ENCODE measurements at places on chromosomes 2 and 18.

GRCh38 chr18:42604820-42605219 lies 510.7 kb downstream of the RIT2 start:
- DNase-seq, result no peak

- DNase-seq, result no peak
These were observed 134.8 kb downstream of the RAPGEF4 start for GRCh38 chr2:172870396-172870795.

GRCh38 chr2:42167458-42167857 lies 1.7 kb upstream of the EML4 start:
- DNase-seq, result no peak

DNA sequence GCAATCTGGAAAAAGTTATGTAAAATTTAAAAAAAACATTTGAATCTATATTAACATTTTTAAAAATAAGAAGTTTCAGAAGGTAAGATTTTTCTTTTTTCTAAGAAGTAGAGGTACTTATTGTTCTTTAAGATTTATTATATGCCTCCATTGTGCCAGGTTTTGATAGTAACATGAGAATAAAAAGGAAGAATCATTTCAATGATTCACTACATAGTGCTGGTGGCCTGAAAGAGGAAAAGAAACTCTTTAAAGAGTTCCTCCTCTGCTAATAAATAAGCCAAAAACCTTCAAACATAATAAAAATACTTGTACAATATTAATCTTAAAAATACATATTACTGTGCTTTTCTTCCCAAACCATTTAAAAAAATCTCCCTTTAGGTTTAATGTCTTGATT lies 69.0 kb downstream of the ANKRD44 start:
- DNase-seq, result no peak

DNA sequence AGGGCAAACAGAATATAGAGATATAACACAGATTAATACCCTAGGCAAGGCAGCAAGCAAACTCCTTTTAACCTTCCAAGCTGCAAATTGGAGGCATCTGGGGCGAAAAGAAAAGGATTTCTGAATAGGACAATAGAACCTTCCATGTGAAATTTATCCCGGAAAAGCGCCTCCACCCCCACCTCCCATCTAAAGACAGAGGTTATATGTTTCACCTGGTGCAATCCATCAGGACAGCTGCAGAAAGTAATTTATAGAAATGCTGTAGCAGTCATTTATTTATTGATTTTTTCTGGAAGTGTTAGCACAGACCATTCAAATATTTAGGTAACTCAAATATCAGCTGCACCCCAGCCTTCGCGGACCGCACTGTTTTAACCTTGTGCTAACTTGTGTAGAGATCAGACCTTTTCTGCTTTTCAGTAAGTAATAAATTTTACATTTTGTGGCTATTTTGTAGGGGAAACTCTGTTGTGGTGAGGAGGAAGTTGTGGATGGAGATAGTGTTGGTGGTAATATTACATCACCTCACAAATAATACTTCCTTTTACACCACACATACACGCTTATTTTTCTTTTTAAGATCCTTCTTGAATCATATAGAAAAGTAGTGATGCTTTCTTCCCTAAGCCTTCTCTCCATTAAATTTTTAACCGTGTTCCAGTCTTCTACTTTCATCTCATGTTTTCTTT lies 919.3 kb upstream of the CDH2 start:
- no peak for DNase-seq

GRCh38 chr2:50125246-50125645 lies 906.7 kb downstream of the NRXN1 start:
- no peak for DNase-seq

Data from body of pancreas (tissue), 4 donors.